Suppressor macrophage (primary cell): ENCODE measurements at places on chromosomes 4 and X.
A peak's percentile ranks its signal among the peaks of the same experiment; 100 is the strongest.

DNA sequence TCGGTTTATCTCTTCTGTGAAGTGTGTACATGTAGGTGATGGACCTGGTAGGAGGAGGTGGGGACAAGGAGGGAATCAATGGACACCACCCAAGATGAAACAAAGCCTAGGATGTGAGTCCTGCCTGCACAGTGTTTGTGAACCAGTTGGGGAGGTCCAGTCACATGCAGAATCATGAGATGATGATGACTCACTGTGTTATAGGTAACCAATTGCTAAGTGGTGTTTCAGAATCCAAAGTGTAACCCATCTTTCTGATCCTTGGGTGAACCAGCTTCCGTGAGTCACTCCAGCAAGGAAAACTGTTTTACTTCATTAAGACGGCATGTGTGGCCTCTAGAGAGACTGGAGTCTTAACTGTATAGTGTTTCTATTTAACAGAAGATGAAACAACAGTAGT, 57.9 kb upstream of the HPF1 start:
- DNase-seq: no peak

GRCh38 chr4:1465173-1466033, 59.2 kb upstream of the NKX1-1 start:
- DNase-seq: no peak

- peak; percentile 79 for DNase-seq
These were observed 1.2 kb downstream of the MGST2 start for GRCh38 chr4:139666735-139667281.

- no peak for DNase-seq
These were observed 143.7 kb downstream of the NEXMIF start for GRCh38 chrX:74781507-74782034.

DNA sequence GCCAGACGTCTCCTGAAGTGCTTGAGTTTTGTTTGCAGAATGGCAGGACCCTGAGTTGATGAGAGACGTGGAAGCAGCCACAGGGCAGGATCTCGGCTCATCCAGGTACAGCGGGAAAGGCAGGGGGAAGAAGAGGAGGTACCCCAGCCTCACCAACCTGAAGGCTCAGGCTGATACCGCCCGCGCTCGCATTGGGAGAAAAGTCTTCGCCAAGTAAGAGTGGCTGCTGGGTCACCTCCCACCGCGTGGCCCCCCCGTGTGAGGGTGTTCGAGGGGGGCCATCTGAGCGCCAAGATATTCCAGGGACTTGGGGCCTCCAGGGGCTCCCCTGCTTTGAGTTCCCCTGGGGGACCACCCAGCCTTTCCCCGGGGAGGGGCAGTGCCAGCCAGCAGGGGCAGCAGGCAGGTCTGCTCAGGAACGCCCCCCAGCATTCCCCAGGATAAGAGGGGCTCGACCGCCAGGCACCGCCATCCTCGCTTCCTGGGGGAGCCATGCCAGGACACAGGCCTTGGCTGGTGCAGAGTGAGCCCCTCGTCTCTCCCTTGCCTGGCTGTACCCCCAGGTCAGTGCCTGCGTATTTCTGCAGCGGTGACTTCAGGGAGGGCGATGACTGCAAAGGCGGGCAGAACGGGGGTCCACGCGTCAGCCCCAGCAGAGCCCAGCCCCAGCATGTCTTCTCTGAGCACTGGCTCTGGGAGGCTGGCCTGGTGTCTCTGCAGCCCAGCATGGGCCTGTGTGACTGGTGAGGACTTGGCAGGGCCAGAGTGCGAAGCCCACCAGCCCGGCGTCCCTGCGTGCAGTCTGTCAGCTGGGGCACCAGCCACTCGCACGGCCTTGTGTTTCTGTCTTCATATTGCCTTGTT, 22.3 kb downstream of the NKX1-1 start:
- no peak for DNase-seq

DNA sequence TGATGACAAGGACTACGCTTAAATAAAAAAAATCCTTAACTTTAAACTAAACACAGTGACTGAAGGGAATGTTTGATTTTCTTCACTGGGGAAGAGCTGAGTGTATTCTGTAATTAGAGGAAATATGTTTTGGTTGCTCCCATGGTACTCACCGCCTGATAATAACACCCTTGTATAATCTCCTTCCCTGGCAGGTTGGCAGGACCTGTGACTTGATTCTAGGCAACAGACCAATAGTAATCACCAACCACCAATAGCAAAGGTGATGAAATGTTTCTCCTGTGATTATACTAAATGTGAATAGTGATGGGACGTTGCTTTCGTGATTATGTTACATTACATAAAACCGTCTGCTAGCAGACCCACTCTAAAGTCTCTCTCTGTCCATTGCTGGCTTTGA, 536.8 kb upstream of the CPEB2 start:
- no peak for DNase-seq

DNA sequence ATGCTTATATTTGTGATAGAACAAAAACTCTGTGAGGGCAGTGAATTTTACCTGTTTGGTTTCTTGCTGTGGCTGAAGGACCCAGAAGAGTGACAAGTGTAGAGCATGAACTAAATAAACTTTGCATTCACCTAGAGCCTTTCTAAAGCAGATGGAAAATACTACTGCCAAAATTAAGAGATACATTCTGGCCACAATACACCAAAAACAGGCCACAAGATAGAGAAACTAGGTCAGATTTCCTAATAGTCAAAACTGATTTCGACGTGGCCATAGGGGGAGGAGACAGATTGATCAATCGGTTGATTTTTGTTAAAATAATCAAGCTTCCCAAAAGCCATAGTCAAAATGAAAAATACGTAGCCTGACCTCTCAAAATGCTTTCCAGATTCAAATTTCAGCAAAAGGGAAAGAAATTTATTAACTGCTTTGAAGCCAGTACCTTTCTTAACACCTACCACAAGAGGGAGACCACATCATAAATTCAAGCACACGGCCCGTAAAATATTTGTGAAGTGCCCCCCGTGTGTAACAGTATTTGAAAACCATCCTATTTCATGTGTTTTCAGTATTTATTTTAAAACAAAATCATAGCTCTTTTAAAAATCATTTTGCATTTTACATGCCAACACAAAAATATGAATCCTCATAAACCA, 132.4 kb downstream of the CORIN start:
- peak; percentile 38 for DNase-seq

GRCh38 chr4:44670506-44671199, 7.6 kb upstream of the GUF1 start:
- no peak for DNase-seq

DNA sequence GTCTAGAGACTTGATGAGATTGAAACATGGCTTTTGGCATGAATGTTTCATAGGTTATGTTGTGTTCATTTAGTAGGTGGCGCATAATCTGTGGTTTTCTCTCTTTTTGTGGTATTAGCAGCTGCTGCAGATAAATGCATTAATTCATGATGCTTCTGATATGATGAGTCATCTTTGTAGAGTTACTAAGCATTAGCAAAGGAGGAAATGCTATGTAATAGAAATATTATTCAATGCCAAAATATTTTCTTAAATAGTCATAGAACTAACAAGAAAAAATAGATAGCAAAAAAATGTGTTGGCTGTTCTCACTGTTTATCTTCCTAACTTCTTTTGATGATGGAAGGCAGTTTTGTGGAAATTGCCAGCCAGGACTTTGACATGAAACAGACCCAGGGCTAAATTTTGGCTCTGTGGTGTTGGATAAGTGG, 3.6 kb downstream of the ZXDB start:
- no peak for DNase-seq

DNA sequence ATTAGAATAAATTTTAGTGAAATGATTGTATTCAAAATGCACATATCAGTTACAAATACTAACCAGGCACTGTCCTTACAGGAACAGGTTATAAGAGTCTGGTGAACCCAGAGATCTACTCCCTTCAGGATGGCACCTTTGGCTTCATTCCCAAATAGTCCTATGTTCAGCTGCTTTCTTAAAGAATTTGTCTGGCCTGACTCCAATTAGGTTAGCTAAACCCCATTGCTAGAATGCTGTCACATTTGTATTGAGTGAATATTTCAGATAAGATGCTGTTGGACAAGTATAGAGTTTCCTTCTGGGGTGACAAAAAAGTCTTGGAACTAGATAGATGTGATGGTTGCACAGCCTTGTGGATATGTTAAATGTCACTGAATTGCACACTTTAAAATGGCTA, 69.4 kb downstream of the EFHC2 start:
- DNase-seq: no peak

GRCh38 chr4:174260099-174260498, 23.4 kb downstream of the FBXO8 start:
- no peak for DNase-seq

- DNase-seq: peak; percentile 50
These were observed 33.7 kb upstream of the STAG2 start for GRCh38 chrX:123927845-123928244.

DNA sequence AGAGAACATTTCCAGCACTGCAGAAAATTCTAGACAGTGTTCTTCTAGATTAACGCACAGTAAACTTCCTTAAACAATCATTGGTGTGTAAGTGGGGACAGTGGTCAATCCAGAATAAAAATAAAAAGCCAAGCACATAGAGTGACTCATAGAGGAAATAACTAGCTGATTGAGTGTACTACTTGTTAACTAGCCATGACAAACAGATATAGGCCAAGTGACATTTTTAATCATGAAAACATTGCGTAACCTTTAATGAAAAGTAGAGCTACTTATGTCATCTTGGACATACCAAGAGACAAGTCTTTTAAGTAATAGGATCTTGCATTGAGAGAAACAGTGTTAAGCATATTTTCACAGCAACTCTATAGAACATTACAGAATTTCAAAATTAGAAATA, 233.9 kb upstream of the MAB21L2 start:
- no peak for DNase-seq

DNA sequence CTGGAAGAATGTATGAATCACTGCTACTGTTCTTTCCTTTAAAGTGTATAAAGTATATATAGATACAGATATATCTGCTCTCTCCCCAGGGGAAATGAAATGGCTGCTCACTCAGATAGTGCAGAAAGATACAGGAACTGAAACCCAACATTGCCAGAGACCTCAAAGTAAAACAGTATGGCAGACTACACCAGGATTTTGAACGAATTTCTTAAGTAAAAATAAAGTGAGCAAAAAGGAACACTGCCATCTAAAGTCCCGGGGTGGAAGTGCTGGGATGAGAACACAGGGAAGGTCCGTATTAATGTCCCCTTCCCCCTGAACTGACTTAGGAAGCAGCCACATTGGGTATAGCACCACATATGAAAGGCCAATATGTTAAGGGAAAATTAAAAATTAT, 93.4 kb downstream of the TMA16 start:
- DNase-seq: peak; percentile 68

DNA sequence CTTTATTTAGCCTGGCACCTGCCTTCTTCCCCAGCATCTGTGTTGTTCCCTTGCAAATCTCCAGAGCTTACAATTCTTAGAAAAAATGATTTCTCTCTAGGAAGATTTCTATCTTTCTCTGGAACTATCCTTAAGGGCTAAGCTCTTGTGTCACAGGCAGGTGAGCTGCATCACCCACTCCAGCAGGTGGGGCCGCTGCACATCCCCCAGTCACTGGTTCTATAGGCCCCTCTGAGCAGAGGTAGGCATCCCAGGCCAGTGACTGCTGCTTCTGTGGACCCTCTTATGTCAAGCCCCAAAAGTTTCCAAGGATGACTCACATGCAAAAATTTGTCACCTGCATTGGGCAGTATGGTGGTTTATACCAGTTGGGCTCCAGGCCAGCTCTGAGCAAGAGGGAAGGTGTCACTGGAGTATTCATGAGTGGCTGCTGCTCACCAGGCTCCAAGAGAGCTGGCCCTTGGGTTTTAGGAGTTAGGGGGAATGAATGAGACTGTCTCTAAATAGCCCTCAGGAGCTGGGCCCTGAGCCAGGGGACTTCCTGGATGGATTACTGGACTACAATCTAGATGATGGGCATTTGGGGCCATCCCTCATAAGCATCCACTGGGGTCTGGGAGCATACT, 208.1 kb upstream of the EOLA2 start:
- DNase-seq: no peak

DNA sequence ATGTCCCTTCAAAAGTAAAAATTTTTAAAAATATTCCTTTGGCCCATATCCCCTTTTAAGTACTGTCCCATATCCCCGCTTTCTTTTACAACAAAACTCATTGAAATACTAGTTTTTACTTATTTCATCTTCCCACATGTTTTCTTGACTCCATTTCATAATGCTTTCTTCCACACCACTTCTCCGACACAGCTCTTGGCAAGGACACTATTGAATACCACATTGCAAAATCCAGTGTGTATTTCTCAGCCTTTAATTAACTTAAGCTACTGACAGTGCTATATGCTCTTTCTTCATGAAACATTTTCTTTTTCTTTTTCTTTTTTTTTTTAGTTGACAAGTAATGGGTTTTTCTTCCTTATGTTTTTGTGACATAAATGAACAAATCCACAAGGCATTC, 28.8 kb downstream of the PRDM8 start:
- DNase-seq: no peak

DNA sequence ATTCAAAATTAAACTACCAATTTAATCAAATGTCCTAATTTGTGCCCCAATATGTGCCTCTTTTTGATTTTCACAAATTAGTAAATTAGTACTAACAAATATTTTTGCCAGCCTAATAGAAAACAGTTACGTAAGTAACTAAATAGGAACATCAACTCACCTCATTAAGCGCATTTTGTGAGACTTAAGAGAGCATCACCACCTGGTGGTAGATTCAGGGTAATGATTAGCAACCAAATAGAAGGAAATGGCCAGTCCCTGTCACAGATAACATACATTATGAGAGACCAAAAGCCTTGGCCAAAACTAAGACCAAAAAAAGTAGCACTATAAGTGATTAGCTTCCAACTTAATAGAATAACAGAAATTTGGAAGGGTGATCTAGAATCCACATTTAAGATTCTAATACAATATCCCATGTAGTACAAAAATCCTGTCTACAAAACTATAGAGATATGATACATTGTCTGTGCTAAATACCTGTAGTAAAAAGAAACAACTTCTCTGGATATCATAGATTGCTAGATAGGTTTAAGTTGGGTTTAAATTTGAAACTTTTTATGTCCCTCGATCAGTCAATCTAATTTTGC, 46.7 kb downstream of the C4orf46 start:
- DNase-seq: peak; percentile 79

- peak; percentile 40 for DNase-seq
These were observed 64.0 kb downstream of the SMAD1 start for GRCh38 chr4:145545538-145546174.

DNA sequence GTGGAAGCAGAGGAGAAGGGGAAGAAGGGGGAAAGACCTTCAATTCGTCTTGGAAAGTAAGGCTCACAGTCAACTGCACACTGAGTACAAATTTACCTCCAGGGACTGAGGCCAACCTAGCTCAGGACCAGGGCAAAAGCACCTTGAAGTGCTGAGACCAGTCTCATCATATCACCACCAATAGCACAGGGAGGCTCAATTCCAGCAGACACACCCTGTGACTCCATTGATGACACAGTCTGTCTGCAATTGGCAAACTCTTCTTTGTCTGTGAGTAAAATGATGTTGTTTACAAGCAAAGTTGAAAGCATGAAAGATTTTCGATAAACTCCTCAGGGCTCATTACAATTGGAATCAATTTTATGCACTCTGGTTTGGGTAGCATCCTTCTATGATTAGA, 32.3 kb downstream of the TRIML1 start:
- no peak for DNase-seq

- no peak for DNase-seq
These were observed 2.2 kb downstream of the CCNB3 start for GRCh38 chrX:50206753-50207152.
